Liver (tissue), 10 donors: ENCODE measurements at places on chromosomes 16 and 17. TPM values are rescaled to one million over a fixed set of nuclear protein-coding genes. Genes with fewer than 3 reads are reported as not detected.

DNA sequence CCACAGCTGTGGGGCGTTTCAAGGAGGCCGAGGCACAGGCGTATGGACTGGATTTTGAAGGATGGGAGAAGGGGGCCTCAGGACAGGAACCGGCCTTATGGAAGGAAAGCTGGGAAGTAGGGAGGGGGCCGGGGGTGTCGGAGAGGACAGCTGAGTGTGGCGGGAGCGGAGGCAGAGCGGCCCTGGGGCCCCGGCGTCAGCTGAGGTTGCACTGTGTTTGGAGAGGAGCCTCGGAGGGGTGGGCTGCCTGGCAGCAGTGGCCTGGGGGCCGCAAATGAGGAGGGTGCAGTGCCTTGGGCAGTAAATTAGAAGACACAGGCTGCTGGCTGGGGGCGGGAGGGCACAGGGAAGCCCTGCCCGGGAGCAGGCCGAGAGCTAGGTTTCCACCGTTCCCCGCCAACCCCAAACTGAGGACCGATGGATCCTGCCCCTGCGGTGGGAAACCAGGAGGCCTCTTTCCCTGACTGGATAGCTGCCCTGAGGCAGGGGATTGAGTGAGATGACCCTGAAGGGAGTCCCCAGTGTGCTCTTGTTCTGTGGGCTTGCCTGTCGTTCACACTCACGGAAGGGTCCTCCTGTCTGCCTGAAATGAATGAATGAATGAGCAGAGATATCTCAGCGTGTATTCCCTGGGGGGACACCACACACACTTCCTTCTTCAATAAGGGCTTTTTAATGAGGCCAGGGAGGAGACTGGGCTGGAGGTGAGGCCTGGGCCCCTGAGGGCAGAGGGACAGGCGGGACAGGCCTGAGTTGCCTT is 18.4 kb downstream of the FOXJ1 start:
- DNase-seq = no peak

GRCh38 chr16:8893976-8894690 is 12.0 kb downstream of the LITAFD start:
- no peak for DNase-seq

GRCh38 chr17:43402078-43402477 is 3.3 kb downstream of the ARL4D start:
- no peak for DNase-seq

DNA sequence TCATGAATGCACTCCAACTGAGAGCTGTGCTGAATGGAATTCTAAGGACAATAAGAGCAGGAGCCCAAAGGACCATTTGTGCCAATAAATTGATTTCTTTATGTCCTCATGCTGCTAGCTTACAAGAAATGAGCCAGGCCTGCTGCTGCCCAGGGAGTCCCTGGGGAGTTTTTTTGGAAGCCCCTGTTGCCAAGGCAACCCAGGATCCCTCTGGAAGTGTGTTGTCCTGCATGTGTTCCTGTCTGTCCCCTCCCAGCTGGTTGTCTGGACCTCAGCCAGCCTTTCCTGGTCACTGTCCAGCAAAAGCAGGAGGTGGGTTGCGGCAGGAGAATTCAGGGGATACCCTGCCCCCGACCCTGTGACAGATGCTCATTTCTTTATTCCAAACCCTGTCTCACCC is 51.0 kb upstream of the GPRC5B start:
- no peak for DNase-seq

The RAB37 gene
- polyA plus RNA-seq = 8.8 TPM

The PPP1R27 gene
- polyA plus RNA-seq = 0.31 TPM
